ENCODE measurements at places on chromosomes 1 and 21.

- DNase-seq = no peak
Observed at GRCh38 chr1:180489976-180490375, 12.4 kb downstream of the ACBD6 start.

- no peak for DNase-seq
Observed at GRCh38 chr1:18684303-18684702, 53.7 kb downstream of the PAX7 start.

- no peak for DNase-seq
Observed at GRCh38 chr1:201536558-201536957, 2.4 kb upstream of the NAV1 start.

DNA sequence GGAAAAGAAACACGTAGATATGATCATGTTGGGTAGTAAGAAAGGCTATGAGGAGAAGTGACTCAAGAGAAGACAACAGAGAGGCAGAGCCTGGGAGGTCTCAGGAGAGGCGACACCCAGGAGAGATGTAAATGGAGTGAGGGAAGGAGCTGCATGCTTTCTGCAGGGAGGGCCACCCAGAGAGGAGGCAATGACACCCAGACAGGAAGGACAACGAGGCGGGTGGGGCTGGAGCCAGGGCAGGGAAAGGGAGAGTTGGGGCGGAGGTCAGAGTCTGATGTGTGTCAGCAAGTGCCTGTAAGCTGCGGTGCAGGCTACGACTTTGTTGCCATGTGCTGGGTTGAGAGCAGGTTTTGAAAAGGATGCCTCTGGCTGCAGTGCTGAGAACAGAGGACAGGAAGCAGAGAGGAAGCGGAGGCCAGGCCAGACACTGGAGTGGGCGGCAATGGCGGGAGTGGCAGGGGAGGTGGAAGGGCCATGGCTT, 31.3 kb downstream of the SLC1A7 start:
- no peak for DNase-seq

DNA sequence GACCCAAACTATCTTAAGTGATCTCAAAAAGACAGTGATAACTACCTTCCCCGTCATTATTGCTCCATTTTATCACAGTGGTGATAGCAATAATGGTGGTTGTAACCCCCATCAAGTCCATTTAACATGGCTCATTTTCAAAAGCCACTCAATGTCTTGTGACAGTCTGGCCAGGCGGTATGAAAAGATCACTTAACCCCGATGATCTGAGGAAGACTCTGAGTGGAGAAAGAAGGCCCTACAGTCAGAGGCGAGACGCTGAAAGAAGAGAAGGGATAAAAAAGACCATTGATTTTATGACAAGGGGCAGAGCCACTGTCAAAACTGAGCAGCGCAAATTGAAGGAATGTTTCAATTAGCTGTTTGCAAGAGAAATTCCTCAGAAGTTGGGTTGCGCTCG, 417.2 kb upstream of the PBX1 start:
- no peak for DNase-seq

DNA sequence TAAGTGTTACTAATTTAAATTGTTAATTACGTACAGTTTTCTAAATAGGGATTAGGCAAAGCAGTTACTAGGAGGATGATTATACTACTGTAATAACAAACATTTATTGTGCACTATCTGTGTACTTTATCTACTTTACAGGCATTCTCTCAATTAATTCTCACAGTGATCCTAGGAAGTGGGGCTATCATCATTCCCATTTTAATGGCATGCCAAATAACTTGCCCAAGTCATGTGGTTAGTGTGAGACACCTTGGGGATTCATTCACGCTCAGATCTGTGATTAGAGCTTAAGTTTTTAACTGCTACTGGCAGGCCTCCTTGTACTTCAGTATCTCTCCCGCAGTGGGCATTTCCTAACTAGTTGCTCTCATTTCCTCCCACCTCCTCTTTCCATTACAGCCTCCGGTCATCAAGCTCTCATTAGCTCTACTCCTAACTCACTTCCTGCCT, 11.5 kb downstream of the PHLDA3 start:
- no peak for DNase-seq

DNA sequence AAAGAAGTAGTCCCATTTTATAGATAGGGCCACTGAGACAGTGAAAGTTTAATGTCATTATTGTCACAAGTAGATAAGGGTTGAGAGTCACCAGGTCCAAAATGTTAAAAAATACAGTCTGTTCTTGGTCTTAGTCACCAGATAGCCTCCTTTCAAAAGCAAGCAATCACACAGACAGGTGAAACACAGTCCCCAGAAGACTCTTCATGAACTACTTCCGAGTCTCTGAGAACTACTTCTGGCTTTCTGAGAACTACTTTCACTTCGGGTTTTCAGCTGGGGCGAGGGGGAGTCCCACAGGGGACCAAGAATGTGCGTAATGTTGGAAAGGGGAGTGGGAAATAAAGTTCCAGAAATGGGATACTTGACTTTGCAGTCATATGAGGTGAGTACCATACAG, 143.2 kb downstream of the HHIPL2 start:
- no peak for DNase-seq

- no peak for DNase-seq
Observed at GRCh38 chr21:18549214-18549905, 145.8 kb upstream of the TMPRSS15 start.

- DNase-seq = no peak
Observed at GRCh38 chr1:58929671-58930325, 146.0 kb upstream of the JUN start.

DNA sequence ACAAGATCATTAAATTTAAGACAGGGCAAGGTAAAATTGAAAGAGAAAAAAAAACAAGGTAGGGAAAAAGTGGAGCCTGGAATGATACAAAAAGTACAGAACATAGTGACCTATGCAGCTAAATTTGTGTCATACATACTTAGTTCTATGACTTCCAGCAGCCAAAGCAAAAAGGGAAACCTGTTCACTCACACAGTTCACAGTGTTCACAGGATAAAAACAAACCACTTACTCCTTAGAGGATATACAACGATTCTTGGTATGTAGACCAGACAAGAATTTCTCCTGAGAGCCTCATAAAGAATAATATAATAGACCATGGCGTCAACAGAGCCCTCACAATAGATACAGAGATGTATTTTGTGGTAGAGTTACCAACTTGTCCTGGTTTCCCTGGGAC, 27.5 kb downstream of the COA7 start:
- DNase-seq = no peak

- DNase-seq = no peak
Observed at GRCh38 chr1:201570886-201571624, 32.1 kb downstream of the NAV1 start.

GRCh38 chr21:14875186-14875585, 189.6 kb downstream of the NRIP1 start:
- no peak for DNase-seq

GRCh38 chr1:211577819-211578639, 932 bp downstream of the SLC30A1 start:
- peak; percentile 73 for DNase-seq

DNA sequence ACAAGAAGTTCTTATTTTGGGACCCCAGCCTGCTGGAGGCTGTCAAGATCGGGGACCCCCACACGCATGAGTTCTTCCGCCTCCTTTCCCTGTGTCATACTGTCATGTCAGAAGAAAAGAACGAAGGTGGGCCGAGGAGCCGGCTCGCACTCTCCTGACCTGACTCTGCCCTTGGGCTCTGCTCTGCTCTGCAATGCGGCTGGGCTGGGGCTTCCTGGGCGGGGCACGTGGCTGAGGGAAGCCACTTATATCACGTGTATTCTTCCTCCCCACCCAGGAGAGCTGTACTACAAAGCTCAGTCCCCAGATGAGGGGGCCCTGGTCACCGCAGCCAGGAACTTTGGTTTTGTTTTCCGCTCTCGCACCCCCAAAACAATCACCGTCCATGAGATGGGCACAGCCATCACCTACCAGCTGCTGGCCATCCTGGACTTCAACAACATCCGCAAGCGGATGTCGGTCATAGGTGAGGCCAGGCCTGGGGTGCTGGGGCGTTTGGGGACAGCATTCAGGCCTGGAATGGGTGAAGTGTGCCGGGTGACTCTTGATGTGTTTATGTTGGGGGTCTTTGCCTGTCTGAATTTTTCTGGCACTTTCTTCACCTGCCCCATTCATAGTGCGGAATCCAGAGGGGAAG, 17.6 kb downstream of the ATP8B2 start:
- no peak for DNase-seq

Measured in COLO829 (cell line).